ENCODE measurements at places on chromosomes 16 and 17. TPM values are rescaled to one million over a fixed set of nuclear protein-coding genes. Genes with fewer than 3 reads are reported as not detected.

DNA sequence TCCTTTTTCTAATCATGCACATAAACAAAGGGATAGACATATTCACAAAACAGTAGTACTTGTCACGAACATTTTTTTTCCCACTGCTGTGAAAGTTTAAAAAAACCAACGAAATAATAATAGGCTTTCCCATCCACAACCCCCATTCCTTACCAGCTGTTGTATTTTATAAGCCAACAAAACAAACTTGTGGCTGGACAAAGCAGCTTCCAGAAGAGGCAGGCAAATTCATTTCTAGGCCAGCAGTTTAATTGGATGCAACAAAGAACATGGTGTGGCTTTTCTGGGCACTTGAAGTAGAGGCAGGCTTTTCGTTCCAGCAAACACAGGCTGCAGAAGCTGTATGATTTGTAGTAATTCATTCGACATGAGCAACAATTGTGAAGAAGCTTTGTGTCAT, 56.0 kb upstream of the FAM20A start:
- no peak overlapping the region for H3K4me3 ChIP-seq
- no peak for DNase-seq
- no peak overlapping the region for H3K27ac ChIP-seq
- H3K27me3 ChIP-seq = no peaks in the 10 kb centered on the region

DNA sequence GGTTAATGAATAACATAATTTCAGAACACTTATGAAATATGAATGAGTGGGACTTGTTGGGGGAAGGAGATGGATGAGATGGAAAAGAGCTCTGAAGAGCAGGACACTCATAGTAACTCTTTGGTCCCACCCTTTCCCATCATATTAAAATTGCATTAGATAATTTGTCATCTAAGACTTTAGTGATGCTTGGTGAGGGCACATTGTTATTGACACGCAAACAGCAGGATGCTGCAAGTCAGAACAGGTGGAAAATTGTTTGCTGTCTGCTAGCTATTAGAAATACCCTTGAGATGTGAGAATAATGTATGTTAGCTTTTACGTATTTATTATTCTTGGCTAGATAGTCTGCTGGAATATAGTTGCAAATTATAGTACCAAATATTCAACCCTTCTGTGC, 75.7 kb downstream of the TANC2 start:
- H3K27ac ChIP-seq = no peak overlapping the region
- no peak overlapping the region for H3K4me3 ChIP-seq
- H3K27me3 ChIP-seq = no peaks in the 10 kb centered on the region
- no peaks in the 10 kb centered on the region for H3K36me3 ChIP-seq
- DNase-seq = no peak

- H3K36me3 ChIP-seq = no peaks in the 10 kb centered on the region
- H3K27me3 ChIP-seq = no peaks in the 10 kb centered on the region
- H3K4me1 ChIP-seq = no peaks in the 10 kb centered on the region
- DNase-seq = no peak
These were observed 51.4 kb upstream of the TMEM132E start for GRCh38 chr17:34527908-34528470.

DNA sequence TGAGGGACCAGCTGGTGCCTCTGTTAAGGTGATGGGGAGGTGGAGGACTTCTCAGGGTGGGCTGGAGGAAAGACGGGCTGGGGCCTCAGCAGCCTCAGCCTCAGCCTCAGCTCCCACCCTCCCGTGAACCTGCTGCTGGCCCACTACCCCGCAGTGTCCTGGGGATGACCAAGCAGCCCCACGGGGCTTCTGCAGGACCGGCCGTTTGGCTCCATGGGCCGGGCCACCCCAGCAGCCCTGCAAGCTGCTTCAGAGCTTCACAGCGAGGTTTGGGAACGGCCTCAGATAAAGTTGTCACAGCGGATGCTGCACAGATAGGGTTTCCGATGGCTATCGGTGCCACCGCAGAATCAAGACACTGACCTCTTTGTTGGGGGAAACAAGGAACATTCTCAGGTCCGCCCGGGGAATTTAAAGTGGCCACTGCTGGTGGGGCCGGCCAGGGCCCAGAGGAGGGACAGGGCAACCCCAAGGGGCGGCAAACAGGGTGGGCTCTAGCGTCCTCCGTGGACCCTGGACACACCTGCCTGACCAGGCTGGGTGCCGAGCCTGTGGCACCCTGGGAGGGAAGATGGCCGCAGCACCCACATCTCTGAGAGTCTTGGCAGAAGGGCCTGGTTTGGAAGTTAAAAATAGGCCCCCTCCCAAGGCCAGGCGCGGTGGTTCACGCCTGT, 47.8 kb upstream of the ZC3H18 start:
- no peaks in the 10 kb centered on the region for H3K36me3 ChIP-seq
- no peak overlapping the region for H3K4me3 ChIP-seq
- peaks cover 5% of the 10 kb centered on the region for H3K4me1 ChIP-seq
- no peak for DNase-seq
- no peak overlapping the region for H3K27ac ChIP-seq
- H3K27me3 ChIP-seq = no peaks in the 10 kb centered on the region

- peaks cover 15% of the 10 kb centered on the region for H3K4me1 ChIP-seq
- no peak overlapping the region for H3K27ac ChIP-seq
- no peak overlapping the region for H3K4me3 ChIP-seq
These were observed 114.6 kb downstream of the SLC39A11 start for GRCh38 chr17:72977771-72978417.

DNA sequence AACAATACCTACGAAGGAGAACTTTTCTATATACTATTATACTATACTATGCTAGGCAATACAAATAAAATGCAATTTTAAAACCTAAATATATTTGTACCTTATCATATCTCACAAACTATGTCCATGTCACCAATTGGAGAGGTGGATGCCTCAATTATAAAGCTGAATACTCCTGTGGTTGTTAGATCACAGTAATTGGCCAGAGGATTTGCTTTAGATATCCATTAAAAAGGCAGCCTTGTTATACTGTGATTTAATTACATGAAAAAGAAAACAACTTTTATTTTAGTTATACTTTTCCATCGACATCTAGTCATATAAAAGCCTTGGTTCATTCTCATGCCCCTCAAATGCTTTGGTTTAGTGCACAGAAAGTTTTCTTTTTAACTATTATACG, 129.3 kb downstream of the BRIP1 start:
- DNase-seq = no peak
- H3K4me3 ChIP-seq = no peak overlapping the region
- no peaks in the 10 kb centered on the region for H3K27me3 ChIP-seq
- no peak overlapping the region for H3K27ac ChIP-seq

DNA sequence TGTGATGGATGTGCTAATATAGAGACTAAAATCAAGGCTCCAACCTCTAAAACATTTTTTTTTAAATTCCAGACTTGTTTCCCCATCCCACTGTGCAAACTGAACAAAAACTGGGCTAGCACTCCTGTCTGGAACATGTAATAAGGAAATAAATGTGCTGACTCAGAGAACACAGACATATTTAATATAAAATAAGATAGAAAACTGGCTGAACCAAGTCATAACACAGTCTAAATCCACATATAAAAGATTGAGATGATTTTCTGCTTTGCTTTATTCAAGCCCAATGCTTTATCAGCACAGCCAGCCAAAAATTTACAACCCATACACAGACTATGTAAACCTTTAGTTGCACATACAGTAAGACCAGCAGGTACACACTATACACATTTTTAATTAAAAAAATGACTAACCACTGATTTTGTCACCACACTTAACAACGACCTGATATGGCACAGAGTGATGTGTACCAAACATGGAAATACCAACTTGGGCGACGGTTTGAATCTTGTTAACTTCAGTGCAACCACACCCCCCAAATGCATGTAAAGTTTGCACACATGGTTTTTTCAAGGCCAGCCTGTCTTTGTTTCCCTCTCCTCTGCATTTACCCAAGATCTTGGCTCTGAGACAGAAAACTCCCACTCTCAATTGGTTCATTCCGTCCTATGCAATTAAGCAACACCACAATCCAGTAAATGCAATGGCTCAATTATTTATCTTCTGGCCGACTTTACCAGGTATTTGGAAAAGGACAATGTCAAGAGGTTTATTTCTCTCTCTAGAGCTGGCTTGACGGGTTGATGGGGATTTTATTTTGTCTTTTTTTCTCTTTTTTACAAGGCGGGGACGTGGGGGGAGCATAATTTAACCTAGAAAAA, 1.2 kb downstream of the STAT3 start:
- H3K36me3 ChIP-seq = no peaks in the 10 kb centered on the region
- H3K27me3 ChIP-seq = no peaks in the 10 kb centered on the region
- DNase-seq = no peak
- peak overlapping the region; percentile 80 for H3K4me3 ChIP-seq

DNA sequence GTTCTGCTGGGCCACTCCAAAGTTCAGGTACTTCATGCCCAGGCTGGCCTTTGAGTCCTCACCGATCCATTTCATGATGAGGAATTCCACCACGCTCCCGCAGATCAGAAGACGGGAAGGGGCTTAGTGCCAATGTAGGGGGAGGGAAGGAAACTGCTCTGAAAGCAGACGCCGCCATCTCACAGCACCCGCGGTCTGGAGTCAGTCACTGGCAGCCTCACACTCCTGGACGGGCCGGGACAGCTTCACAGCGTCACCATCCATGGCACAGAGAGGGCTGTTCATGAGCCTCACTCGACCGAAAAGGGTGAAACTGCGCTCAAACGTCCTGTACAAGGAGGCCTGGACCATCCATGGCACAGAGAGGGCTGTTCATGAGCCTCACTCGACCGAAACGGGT, 62.0 kb downstream of the RPH3AL start:
- DNase-seq = no peak
- H3K4me1 ChIP-seq = no peaks in the 10 kb centered on the region
- H3K4me3 ChIP-seq = no peak overlapping the region
- no peak overlapping the region for H3K27ac ChIP-seq
- H3K27me3 ChIP-seq = no peaks in the 10 kb centered on the region

DNA sequence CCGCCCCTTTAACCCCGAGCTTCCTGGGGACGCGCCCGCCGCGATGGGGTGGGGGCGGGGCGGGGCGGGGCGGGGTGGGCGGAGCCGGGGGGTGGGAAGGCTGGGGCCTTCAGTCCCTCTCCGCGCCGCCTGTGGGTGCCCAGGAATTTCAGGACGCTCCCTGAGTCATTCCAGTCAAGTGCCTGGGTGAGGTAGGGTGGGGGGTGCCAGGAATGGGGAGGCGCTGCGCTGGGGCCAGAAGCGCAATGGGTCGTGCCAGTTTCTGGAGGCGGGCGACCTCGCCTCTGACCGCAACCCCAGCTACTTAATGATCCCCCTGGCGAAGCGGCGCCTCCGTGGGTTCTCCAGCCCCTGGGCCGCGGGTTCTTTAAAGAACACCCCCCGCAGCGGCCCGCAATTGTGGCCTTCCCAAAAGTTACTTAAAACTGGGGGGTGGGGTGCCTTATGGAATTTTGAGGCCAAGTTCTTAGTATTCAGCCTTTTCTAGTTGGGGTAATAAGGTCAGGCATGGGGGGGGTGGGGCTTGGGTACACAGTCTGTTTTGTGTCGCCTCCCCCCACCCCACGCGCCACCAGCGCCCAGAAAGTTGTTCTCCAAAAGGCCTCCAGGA, 826 bp upstream of the GSE1 start:
- H3K27me3 ChIP-seq = no peaks in the 10 kb centered on the region
- DNase-seq = peak; percentile 74
- H3K27ac ChIP-seq = peak overlapping the region; percentile 66
- peak overlapping the region; percentile 60 for H3K4me3 ChIP-seq
- H3K36me3 ChIP-seq = no peaks in the 10 kb centered on the region

DNA sequence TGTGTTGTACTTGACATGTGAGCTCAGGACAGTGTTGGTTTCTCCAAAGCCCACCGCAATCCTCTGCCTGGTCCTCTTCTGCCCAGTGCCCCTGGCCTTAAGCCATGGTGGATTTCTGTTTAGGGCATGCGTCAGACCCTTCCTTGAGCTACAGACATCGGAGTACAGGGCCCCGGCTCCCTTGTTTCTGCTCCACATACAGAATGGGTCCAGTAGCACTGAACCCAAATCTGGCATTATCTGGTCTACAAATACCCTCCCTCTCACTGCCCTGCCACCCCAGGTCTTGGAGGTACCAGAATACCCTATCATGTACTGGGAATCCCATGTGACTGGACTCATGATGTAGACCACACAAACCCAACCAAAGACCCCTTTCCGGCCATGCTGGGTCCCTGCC, 27.4 kb upstream of the ZNHIT3 start:
- H3K36me3 ChIP-seq = no peaks in the 10 kb centered on the region
- DNase-seq = no peak
- no peaks in the 10 kb centered on the region for H3K27me3 ChIP-seq
- H3K4me3 ChIP-seq = no peak overlapping the region
- H3K4me1 ChIP-seq = no peaks in the 10 kb centered on the region
- no peak overlapping the region for H3K27ac ChIP-seq

DNA sequence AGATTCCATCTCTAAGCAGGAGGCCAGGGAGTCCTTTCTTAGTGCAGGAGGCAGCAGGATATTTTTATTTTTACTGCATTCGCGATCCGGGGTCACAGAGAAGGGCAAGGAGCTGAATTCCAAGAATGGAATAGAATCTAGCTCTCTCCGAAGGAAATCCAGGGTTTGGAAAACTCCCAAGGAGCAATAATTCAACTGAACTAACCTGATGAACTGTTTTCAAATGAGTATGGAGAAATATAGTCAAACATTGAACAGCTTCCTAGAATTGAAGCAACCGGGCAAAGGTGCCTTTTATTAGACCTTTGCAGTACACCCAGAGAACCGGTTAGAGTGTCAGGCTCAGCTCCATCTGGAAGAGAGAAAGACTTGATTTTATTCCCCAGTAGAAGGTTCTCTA, 120.7 kb upstream of the MAF start:
- DNase-seq = no peak
- H3K36me3 ChIP-seq = no peaks in the 10 kb centered on the region
- H3K27me3 ChIP-seq = no peaks in the 10 kb centered on the region

DNA sequence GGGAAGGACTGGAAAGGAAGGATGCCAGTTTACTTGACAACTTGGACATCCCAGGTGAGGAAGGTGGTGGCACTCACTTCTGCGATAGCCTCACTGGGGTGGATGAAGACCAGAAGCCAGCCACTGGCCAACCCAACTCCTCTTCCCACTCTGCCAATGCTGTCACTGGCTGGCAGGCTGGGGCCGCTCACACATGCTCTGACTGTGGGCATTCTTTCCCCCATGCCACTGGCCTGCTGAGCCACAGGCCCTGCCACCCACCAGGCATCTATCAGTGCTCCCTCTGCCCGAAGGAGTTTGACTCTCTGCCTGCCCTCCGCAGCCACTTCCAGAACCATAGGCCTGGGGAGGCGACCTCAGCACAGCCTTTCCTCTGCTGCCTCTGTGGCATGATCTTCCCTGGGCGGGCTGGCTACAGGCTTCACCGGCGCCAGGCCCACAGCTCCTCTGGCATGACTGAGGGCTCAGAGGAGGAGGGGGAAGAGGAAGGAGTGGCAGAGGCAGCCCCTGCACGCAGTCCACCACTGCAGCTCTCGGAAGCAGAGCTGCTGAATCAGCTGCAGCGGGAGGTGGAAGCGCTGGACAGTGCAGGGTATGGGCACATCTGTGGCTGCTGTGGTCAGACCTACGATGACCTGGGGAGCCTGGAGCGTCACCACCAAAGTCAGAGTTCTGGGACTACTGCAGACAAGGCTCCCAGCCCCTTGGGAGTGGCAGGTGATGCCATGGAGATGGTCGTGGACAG, 4.5 kb downstream of the ZNF646 start:
- H3K4me3 ChIP-seq = no peak overlapping the region
- H3K27me3 ChIP-seq = no peaks in the 10 kb centered on the region
- DNase-seq = no peak

Gene TNS4
- total RNA-seq = not detected

Gene CA10
- not detected for total RNA-seq

Gene MLKL
- 13.3 TPM for total RNA-seq

Gene ADGRG3
- total RNA-seq = not detected
